ENCODE measurements at places on chromosomes 6 and 20.

GRCh38 chr6:25423358-25423757, 144.2 kb downstream of the CARMIL1 start:
- DNase-seq, result no peak

- peak; percentile 64 for DNase-seq
Measured at GRCh38 chr6:6659600-6660327, 71.2 kb downstream of the LY86 start.

DNA sequence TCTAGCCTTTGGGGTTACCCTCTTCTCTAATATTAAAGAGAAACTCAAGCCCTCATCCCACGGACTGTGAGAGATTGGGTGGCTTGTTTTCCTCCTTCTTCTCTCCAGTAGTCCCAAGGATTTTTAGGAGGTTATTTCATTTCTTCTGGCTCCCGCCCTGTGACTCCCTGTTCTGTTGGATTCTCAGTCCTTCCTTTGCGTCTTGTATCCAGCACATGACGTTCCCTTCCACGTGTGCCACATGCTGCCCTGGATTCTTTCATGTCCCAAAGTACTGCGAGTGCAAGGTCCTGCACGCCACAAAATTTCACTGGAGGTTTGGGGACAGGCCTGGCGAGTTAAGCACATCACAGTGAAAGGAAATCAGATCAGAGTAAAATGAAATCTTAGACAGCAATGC, 213.4 kb downstream of the PACRG start:
- DNase-seq, result no peak

DNA sequence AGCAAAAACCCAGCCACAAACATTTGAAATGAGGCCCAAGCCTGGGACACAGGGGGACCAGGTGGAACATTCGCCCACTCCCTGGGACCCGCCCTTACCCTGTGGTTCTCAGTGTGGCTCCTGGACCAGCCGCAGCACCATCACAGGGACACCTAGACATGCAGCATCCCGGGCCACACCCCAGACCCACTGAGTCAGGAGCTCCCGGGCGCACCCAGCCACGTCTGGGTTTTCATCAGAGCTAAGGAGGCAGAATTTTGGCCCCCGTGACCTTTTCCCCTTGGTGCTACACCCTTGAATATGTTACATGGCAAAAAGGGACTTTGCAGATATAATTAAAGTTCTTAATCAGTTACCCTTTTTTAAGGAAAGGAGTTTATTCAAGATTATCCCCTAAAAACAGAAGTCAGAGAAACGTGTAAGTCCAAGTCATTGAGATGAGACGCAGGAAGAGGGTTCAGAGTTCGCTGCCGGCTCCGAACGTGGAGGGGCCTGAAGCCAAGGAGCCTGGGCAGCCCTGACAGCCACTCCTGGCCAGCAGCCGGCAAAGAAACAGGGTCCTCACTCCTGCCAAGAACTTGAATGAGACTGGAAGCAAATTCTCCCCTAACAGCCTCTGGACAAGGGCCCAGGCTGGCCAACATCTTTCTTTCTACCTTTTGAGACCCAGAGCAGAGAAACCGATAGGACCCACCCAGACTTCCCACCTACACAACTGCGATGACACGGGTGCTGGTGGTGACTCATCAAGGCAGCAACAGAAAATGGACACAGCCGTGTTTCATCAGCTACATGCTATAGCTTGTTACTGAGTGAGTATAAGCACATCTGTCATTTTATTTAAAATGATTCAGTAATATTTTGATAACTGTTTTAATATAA, 25.3 kb downstream of the BFSP1 start:
- DNase-seq, result peak; percentile 79

GRCh38 chr6:128504003-128504654, 16.3 kb downstream of the PTPRK start:
- DNase-seq, result no peak

DNA sequence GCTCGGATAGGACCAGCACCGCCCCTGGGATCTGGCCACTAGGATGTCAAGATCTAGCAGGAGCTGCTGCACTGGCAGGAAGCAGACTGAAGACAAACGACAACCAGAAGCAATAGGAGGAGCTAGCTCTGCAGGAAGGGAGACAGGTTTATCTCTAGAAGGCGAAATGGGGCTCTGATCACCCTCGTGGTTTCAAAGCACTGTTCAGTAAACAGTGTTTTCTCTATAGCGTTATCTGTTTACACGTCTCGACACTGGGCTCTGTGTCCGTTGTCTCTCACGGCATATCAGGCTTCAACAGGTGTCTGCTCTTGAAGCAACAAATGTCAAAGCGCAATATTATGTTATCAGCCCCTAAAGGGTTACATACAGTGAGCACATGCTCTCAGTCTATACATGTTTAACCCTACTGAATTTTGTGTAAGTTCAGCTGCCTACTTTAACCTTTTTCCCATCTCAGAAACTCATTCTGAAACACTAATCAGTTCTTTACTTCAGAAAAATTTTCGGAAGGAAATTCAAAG, 23.8 kb downstream of the TMEM14B start:
- DNase-seq, result no peak

GRCh38 chr20:45010399-45010828, 44.1 kb downstream of the STK4 start:
- no peak for DNase-seq

GRCh38 chr6:130900913-130901312, 73.7 kb downstream of the SMLR1 start:
- peak; percentile 81 for DNase-seq

Data from posterior vena cava (tissue), 2 donors.